PC-9 (cell line): ENCODE measurements at places on chromosomes 11 and 22.

- DNase-seq: peak; percentile 10
Observed at GRCh38 chr11:17388609-17389210, at the start of gene KCNJ11. TSS of gene KCNJ11 (minus strand) at chr11:17388659. CDS start at chr11:17388091, 568 bp downstream.

GRCh38 chr22:44548981-44549380 lies 50.9 kb upstream of the RTL6 start:
- DNase-seq: no peak

- no peak for DNase-seq
Observed at GRCh38 chr11:126888115-126888712, 112.4 kb downstream of the KIRREL3 start.

DNA sequence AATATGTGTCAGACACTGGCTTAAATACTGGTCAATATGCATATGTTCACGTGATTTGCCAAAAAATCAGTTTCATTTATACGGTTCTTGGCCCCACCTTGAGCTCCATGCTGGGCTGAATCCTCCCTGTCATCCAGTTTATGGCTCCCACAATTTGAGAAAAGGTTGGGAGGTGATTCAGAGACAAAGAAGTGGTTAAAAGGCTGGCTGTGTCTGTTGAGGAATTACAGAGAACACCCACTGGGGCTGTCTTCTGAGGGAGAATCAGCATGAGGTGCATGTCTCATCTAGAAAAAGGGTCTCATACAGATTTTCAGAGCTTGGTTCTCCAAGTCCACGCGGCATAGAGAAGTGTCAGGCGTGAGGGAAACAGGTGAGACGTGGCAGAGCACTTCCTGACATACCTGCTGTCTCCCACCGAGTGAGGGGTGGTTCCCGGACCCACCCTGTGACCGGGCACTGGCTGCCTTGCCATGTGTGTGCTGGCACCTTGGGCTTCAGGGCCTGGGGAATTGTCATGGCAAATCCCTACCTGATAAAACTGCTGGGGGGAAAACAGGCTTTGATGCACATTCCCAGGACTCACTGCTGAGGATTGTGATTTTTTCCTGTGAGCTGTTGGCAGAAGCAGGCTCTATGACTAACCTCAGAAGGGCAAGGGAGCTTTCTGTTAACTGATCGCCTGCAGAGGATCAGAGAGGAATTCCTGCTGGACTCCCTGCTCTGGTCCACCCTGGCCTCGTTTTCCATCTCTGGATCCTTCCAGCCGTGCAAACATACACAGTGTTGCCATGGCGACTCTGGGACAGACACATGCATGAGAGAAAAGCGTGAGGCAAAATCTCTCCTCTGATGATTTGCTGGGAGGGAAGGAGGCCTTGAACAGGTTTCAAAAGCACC lies 223.6 kb downstream of the ADAMTS15 start:
- DNase-seq: no peak

DNA sequence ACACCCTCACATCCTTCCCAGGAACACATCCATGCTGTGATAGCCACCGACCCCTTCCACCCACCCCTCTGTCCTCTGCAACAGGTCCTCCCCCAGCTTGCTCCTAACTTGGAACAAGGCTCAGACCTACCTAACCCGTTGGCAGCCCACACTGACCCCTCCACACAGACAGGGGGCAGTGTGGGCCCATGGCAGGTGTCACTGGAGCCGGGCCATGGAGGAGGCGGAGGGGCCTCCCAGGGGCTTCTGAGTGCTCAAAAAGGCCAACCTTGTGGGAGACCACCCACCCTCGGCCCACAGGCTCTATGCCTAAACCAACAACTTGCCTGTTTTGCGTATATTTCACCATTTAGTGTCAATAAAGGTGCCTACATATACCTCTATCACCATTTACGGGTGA lies 57.0 kb downstream of the CERK start:
- DNase-seq: no peak

GRCh38 chr11:127225619-127226018 lies 225.0 kb upstream of the KIRREL3 start:
- no peak for DNase-seq

DNA sequence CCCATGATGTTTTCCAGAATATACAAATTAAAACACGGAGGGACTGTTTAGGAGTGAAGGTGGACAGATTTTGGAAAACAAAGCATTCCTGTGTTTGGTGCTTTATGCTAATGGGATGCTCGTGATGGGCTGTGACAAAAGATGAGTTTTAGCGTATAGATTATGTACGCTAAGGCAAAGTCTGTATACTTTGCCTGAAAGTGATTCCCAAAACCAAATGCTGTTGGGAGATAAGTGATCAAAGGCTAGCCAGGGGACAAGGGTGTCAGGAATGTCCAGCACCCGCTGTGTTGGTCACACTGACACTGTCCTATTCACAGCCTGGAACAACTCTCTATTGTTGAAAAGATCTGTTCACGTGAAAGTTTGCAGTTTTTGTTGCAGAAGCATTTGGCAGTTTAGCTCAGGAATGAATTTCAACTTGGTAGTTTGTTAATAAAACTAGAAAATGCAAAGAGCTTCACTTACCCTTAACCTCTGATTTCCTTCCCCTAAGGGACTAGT lies 1.5 kb downstream of the JAM3 start:
- DNase-seq: no peak

GRCh38 chr11:1943576-1943975 lies 3.6 kb upstream of the MRPL23 start:
- DNase-seq: no peak

DNA sequence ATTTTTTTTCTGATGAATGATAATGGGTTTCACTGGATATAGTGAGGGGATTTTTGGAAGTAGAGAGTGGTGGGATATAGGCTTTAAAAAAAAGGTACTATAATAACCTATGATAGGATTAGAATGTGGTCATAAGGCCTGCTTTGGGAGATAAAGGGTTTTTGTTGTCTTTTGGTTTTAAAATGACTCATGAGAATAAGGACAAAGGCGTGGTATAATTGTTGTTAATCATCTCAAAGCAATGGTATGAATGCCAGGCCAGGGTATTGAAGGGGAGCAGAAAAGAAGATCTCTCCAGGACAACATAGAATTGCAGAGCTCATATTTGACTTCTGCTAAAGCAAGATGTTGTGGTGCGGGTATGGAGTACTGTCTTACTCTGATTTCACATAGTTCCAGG lies 579.4 kb downstream of the JRKL start:
- no peak for DNase-seq

GRCh38 chr11:15222777-15223176 lies 108.1 kb downstream of the INSC start:
- DNase-seq: no peak

DNA sequence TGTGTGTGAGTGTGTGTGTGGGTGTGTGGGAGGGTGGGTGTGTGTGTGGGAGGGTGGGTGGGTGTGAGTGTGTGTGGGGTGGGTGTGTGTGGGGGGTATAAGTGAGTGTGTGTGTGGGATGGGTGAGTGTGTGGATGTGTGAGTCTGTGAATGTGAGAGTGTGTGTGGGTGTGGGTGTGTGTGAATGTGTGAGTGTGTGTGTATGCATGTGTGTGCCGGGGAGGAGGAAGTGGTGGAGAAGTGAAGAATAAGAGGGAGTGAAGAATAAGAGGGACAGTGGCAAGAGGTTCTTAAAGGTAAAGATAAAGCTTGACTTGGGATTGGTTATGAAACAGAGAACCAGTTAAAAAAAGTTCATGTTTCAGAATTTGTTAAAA lies 54.0 kb downstream of the PRR5L start:
- DNase-seq: no peak

- peak; percentile 69 for DNase-seq
Observed at GRCh38 chr11:73177778-73178539, 35.8 kb upstream of the FCHSD2 start.

DNA sequence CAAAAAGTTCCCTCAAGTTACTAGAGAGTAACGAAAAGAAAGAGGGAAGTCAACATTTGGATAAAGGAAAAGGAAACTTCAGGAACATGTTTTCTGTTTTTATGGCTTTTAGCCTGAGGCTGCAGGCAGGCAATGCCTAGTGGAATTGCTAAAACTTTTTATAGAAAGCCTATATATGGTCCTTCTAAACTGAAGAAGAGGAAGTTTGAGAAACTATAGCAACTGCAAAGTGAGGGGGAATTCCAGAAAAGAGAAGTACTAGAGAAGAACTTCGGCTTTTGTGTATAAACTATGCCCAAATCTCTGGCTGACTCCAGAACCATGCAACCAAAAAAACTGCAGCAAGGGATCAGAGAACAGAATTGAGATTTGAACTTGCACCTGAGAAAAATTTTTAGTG lies 74.3 kb upstream of the ARHGAP42 start:
- no peak for DNase-seq

- no peak for DNase-seq
Observed at GRCh38 chr11:10920205-10920604, 62.4 kb upstream of the ZBED5 start.

- no peak for DNase-seq
Observed at GRCh38 chr11:65887723-65888162, 528 bp downstream of the FIBP start.

- DNase-seq: no peak
Observed at GRCh38 chr11:7520981-7521487, 7.2 kb downstream of the PPFIBP2 start.

DNA sequence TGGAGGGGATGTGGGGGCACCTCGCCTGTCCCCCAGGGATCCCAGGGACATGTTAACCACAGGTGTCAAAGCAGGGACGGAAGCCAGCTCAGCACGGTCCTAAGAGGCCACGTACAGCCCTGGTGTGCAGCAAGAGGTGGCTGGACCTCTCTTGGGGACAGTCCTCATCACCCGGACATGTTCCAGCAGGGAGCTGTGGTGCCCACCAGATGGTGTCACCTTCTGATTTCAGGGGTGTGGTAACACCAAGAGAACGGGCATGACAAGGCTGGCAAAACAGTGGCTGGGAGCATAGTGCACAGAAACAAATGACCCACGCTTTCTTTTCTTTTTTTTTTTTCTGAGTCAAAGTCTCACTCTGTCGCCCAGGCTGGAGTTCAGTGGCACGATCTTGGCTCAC lies 25.6 kb upstream of the COMT start:
- no peak for DNase-seq

GRCh38 chr11:131302836-131303235 lies 67.6 kb upstream of the NTM start:
- DNase-seq: no peak

- peak; percentile 56 for DNase-seq
Observed at GRCh38 chr11:8959546-8960166, 4.6 kb downstream of the TMEM9B start.

GRCh38 chr11:116207019-116207418 lies 565.8 kb downstream of the BUD13 start:
- DNase-seq: no peak

DNA sequence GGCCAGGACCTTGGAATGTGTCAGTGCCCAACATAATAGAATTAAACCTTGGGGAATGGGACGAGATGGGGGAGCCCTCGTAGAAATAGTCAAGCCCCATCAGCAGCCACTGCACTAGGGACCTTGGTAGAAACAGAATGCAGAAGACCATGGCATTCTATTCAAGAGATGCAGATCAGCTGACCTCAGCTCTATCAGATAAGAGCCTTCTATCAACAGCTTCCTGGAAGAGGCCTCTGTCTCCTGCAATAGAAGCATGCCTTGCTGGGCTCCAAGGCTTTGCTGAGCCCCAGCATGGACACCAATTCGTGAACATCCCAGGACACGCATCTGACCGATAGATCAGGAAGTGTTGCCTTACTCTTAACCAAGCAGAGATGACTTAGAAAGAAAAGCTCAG lies 27.5 kb upstream of the FLI1 start:
- no peak for DNase-seq

DNA sequence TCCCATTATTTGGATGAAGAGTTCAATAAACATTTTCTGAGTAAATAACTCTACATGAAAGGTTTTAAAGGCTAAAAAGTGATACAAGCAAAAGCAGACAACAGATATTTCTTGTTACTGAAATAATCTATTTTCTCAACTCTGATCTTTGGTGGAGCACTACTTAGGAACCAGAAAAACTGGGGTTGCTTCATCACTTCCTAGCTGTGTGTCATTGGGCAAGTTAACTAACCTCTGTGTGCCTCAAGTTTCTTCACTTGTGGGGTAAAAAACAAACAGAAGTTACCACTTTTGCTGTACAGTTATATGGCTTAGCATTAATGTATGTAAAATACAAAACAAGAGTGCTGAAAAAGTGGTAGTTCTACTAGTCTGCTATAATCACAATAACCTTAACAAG lies 5.6 kb downstream of the MAPK1 start:
- no peak for DNase-seq

DNA sequence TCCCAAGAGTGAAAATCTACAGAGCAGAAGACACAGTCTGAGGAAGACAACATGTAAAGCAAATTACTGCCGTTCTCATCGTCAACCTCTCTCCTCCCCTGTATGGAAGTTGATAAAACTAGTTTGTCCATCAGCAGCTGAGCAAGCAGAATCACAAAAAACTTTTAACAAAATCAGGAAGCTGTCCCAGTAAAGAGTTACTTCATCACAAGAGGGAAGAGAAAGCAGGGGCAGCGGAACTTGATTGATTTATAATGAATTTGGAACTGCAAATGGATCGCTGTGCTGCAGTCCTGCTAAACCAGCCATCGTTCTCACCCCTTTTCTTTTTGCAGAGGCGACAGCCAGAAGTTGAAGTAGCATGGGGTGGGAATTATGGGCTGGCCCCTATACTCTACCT lies 13.7 kb upstream of the UCP3 start:
- DNase-seq: no peak

- DNase-seq: no peak
Observed at GRCh38 chr11:64482588-64482987, 108.4 kb upstream of the SLC22A12 start.

DNA sequence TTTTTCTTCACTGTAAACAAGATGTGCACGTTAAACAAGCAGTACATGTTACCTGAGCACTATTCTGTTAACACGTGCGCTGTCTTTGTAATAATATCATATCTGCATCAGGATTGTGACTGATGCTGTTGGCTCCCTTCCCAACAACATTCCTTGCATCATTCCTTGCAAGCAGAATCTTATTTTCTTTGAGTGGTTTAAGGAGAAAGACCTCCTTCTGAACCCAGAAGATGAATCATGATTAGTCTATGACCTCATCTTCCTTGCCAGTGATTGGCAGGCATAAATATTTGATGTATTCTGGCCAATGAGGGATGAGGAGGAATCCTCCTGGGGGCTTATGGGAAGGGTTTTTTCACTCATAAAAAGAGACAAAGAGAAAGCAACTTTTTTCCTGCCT lies 46.2 kb downstream of the C11orf71 start:
- peak; percentile 47 for DNase-seq

- DNase-seq: no peak
Observed at GRCh38 chr11:61910187-61911127, 6.9 kb downstream of the RAB3IL1 start.

DNA sequence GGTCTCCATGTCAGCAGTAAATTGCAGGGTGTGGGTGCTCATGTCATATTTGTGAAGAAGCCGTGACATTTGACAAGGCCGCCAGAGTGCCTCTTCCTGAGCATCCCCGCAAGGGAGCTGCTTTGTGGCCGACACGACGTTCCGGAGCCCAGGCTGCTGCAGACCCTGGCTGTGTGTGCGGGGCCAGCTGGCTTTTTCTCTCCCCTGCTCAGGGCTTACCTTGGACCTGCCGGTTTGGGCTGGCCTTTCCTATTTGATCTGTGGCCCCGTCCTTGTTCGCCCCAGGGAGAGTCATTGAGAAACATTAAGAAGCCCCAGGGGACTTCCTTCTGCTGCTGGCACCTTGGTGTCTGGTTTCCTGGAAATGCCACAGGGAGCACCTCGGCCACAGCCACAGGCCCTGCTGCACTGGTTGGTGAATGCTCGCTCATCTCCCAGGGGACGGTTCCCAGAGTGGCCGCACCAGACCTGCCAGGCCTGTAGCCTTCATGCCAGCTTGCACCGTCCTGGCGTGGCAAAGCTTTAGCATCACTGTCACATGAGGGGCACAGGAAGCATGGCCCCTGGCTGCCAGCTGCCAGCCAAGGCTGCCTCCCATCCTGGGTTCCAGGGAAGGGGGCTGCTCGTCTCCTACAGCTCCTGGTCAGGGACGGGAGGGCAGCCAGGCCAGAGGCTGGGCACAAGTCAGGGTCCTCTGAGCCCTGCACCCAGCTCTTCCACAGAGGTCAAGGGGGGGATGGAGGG lies 5.4 kb downstream of the GRK2 start:
- no peak for DNase-seq
